CD4-positive, alpha-beta T cell treated with Interleukin-12 subunit alpha and Interleukin-12 subunit beta, for 1 hour (primary cell): ENCODE measurements at places on chromosomes 3 and 15.

DNA sequence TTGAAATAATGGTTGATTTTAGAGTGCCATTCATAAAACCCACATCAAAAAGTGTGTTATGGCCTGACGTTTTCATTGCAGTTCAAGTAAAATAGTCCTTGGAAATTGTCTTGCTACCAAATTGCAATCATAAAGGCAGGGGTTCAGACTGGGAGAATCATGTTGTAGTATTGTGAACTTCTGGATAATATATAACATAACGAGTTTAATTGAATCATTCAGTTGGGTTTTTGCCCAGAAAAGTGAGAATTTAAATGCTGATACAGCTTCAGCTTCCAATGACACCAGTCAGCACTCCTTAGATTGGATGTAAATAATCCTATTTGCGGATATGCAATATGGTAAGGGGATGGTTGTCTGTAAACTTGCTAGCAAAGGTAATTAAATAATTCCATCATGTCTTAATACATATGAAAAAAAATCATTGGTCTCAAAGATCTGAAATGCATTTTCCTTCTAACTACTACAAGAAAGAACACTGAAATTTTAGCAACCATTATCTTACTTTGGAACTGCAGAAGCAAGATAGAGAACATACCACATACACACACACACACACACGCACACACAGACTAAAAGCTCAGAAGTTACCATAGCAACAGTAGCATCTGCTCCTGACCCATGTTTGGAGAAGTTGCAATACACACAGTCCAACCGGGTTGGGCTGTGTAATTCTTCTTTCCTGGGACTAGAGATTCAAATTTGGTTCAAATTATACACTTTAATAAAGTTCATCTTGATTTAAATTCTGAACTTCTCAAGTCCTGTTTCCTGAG, 686.2 kb upstream of the NR2F2 start:
- no peak for DNase-seq

DNA sequence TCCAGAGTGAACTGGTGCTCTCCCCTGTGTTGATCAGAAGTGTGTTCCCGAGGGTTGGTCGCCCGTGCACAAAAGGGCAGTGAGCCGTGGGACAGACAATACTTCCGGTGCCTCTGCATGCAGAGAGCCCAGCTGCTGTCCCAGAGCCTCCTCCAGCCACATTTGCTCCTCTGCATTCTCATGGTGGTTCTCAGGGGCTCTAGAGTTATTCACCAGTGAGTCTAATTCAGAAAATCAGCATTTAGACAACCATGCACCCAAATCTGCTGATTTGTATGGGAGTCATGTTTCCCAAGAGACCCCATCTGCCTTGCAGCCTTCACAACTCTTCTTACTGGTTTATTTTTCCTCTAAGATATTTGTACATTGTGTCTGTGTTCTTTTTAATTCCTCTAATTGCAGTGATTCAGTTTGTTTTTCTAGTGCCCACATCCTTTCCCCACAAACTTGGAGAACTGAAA, 107.0 kb upstream of the SPRED1 start:
- no peak for DNase-seq

- DNase-seq, result no peak
Measured at GRCh38 chr15:92343924-92344643, 49.6 kb upstream of the ST8SIA2 start.

- no peak for DNase-seq
Measured at GRCh38 chr3:166785876-166786275, 594.2 kb downstream of the ZBBX start.

GRCh38 chr15:98439523-98439942, 208.8 kb upstream of the IGF1R start:
- no peak for DNase-seq

- DNase-seq, result no peak
Measured at GRCh38 chr3:178083906-178084866, 452.1 kb upstream of the KCNMB2 start.
